ENCODE measurements at places on chromosomes 5 and 9. TPM values are rescaled to one million over a fixed set of nuclear protein-coding genes. Genes with fewer than 3 reads are reported as not detected.
A peak's percentile ranks its signal among the peaks of the same experiment; 100 is the strongest.

Gene NEUROG1
- total RNA-seq, result not detected

Gene CER1
- total RNA-seq, result not detected

Gene FBXW5
- 329 TPM for total RNA-seq

Gene TIGD6
- total RNA-seq, result 0.62 TPM

Gene SPATA31A3
- not detected for total RNA-seq

Gene LCN9
- total RNA-seq, result not detected

DNA sequence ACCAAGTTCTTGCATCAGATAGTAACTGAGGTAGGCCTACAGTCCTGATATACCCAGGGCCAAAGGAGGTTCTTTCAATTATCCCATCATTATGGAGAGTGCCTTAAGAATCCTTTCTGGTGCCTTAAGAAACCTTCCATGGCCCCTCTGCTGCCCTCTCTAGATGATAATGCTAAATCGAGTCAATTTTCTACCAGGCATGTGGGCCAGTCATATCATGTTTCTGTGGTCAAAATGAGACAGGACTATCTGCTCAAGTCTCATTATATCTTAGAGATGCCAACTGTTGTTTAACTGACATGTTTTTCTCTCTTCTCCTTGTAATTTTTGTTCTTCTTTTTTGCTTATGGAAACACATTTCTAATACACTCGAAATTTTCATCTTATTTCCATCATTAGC, 127.6 kb downstream of the EDIL3 start:
- no peak for DNase-seq
- no peak overlapping the region for H3K27ac ChIP-seq
- no peaks in the 10 kb centered on the region for H3K4me1 ChIP-seq
- no peaks in the 10 kb centered on the region for H3K36me3 ChIP-seq

DNA sequence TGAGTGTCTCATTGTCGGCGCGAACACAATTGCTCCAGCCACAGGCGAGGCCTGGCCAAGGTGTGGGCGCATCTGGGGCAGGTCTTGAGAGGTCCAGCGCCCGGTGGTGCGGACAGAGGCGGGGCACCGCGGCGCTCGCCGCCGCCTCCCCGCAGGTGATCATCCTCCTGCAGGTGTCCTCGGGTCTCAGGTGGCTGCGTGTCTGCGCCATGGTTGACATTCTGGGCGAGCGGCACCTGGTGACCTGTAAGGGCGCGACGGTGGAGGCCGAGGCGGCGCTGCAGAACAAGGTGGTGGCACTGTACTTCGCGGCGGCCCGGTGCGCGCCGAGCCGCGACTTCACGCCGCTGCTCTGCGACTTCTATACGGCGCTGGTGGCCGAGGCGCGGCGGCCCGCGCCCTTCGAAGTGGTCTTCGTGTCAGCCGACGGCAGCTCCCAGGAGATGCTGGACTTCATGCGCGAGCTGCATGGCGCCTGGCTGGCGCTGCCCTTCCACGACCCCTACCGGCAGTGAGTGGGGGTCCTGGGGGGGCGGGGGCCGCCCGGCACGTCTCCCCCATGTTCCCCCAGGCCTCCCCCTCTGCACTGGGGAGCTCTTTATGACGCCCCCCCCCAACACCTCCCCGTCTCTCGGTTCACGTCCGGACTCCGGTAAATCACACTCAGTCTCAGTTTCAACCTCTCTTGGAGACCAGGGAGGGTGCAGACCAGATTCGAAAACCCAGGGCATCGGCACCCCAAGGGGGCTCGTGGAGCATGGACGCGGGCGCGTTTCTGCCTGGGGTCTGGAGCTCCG, 446 bp downstream of the NXNL2 start:
- no peaks in the 10 kb centered on the region for H3K4me1 ChIP-seq
- H3K4me3 ChIP-seq, result peak overlapping the region; percentile 22
- no peaks in the 10 kb centered on the region for H3K36me3 ChIP-seq
- H3K27me3 ChIP-seq, result peaks cover 30% of the 10 kb centered on the region
- no peak overlapping the region for H3K27ac ChIP-seq

DNA sequence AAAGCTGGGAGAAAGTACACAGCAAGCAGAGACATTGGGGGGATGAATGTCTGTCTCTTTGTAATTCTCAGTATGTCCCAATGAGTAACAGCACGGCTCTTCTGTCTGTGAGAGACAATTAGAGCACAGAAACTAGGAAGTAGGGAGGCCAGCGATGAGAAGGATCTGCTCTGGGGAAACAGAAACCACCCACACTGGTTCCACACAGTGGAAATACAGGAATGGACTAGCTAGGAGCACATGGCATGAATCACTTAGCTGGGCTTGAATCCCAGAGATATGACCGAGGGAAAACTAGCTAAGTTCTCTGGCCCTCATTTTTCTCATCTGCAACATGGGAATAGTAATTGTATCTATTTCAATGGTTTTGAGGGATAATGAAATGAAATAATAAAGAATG, 895.9 kb downstream of the TLE4 start:
- H3K4me3 ChIP-seq, result no peak overlapping the region
- H3K27ac ChIP-seq, result no peak overlapping the region
- H3K27me3 ChIP-seq, result no peaks in the 10 kb centered on the region
- no peaks in the 10 kb centered on the region for H3K4me1 ChIP-seq
- DNase-seq, result no peak
- no peaks in the 10 kb centered on the region for H3K36me3 ChIP-seq

DNA sequence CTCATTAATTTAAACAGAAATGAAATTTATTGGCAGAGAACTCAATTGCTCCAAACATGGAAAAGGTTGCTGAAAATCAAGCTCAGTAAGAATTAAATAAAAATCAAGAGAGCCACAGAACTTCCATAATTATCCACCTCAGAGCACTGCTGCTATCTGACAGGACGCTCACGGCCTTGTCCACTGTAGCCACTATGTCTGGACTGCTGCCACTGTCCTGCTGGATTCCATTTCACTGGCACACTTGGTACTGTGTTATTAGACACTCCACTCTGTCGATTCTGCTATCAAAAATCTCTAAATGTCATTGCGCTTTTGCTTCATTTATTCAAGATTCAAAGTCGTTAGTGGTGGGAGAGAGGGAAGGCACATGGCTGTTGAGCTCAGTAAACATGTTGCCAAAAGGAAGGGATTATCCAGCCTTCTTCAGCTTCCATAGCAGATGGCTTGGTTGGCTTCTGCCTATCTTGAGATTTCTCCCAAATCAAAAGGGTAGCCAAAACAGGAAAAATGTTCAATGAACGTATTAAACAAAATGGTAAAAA, 815.0 kb downstream of the CDH18 start:
- no peak overlapping the region for H3K4me3 ChIP-seq
- H3K36me3 ChIP-seq, result no peaks in the 10 kb centered on the region
- H3K4me1 ChIP-seq, result no peaks in the 10 kb centered on the region
- no peaks in the 10 kb centered on the region for H3K27me3 ChIP-seq

GRCh38 chr9:137986268-137987099, 108.9 kb downstream of the CACNA1B start:
- H3K36me3 ChIP-seq, result no peaks in the 10 kb centered on the region
- H3K4me1 ChIP-seq, result no peaks in the 10 kb centered on the region
- no peak overlapping the region for H3K4me3 ChIP-seq
- H3K27ac ChIP-seq, result no peak overlapping the region

- no peaks in the 10 kb centered on the region for H3K4me1 ChIP-seq
- no peak overlapping the region for H3K27ac ChIP-seq
- H3K4me3 ChIP-seq, result no peak overlapping the region
- no peaks in the 10 kb centered on the region for H3K36me3 ChIP-seq
- no peak for DNase-seq
- no peaks in the 10 kb centered on the region for H3K27me3 ChIP-seq
Measured at GRCh38 chr9:30522486-30522885, 1862.0 kb upstream of the ACO1 start.

- H3K27ac ChIP-seq, result peak overlapping the region; percentile 73
- H3K27me3 ChIP-seq, result no peaks in the 10 kb centered on the region
- H3K4me3 ChIP-seq, result no peak overlapping the region
- no peaks in the 10 kb centered on the region for H3K36me3 ChIP-seq
Measured at GRCh38 chr9:94135222-94135621, 51.0 kb downstream of the PTPDC1 start.

- DNase-seq, result no peak
- no peaks in the 10 kb centered on the region for H3K27me3 ChIP-seq
- H3K36me3 ChIP-seq, result no peaks in the 10 kb centered on the region
- no peak overlapping the region for H3K27ac ChIP-seq
Measured at GRCh38 chr5:4384649-4385048, 755.5 kb upstream of the ADAMTS16 start.

GRCh38 chr5:380701-381309, 59.3 kb downstream of the AHRR start:
- no peak overlapping the region for H3K4me3 ChIP-seq
- H3K4me1 ChIP-seq, result no peaks in the 10 kb centered on the region
- no peaks in the 10 kb centered on the region for H3K36me3 ChIP-seq
- no peak for DNase-seq
- no peak overlapping the region for H3K27ac ChIP-seq

- no peak overlapping the region for H3K27ac ChIP-seq
- no peak for DNase-seq
- no peak overlapping the region for H3K4me3 ChIP-seq
- no peaks in the 10 kb centered on the region for H3K4me1 ChIP-seq
- no peaks in the 10 kb centered on the region for H3K27me3 ChIP-seq
Measured at GRCh38 chr9:85202596-85202995, 533.1 kb downstream of the NTRK2 start.

DNA sequence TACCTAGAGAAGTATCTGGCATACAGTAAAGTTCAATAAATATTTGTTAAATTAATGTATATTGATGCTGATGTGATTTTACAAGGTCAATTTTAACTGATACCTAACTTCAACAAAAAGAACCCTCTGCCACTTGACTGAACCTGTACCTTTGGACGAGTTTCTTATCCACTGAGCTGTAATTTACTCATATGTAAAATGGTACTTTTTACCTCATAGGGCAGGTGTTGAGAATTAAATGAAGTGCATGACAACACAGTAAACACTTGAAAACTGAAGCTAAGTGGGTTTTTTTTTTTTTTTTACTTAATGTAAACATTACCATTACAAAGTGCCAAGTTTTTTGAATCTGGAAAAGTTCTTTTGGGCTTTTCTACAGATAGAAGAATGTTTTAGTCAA, 15.4 kb downstream of the NIPSNAP3B start:
- H3K27me3 ChIP-seq, result no peaks in the 10 kb centered on the region
- H3K4me1 ChIP-seq, result peaks cover 37% of the 10 kb centered on the region
- H3K27ac ChIP-seq, result peak overlapping the region; percentile 89
- H3K4me3 ChIP-seq, result no peak overlapping the region
- H3K36me3 ChIP-seq, result peaks cover 15% of the 10 kb centered on the region

DNA sequence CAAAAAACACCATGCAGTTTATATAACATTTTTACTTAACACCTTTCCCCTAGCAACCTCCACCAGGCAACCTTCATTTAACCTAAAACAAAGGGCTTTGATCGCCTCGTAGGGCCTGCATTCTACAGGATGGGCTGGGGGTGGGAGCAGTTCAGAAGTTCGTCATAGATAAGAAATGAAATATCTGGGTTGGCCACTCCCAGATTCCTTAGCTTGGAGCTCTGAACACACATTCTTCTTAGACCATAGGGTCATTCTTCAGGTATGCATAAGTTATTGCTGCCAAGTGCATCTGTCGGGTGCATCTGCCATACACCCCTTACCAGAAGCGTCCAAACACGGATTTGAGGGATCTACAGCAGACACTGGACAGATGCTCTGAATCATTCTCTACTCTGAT, 4.3 kb upstream of the SLC22A5 start:
- H3K4me1 ChIP-seq, result peaks cover 56% of the 10 kb centered on the region
- no peaks in the 10 kb centered on the region for H3K36me3 ChIP-seq
- peak overlapping the region; percentile 96 for H3K27ac ChIP-seq
- H3K27me3 ChIP-seq, result no peaks in the 10 kb centered on the region

- no peaks in the 10 kb centered on the region for H3K36me3 ChIP-seq
- no peak overlapping the region for H3K4me3 ChIP-seq
- H3K4me1 ChIP-seq, result no peaks in the 10 kb centered on the region
- H3K27me3 ChIP-seq, result no peaks in the 10 kb centered on the region
- no peak overlapping the region for H3K27ac ChIP-seq
Measured at GRCh38 chr9:801399-802071, 40.0 kb upstream of the DMRT1 start.

DNA sequence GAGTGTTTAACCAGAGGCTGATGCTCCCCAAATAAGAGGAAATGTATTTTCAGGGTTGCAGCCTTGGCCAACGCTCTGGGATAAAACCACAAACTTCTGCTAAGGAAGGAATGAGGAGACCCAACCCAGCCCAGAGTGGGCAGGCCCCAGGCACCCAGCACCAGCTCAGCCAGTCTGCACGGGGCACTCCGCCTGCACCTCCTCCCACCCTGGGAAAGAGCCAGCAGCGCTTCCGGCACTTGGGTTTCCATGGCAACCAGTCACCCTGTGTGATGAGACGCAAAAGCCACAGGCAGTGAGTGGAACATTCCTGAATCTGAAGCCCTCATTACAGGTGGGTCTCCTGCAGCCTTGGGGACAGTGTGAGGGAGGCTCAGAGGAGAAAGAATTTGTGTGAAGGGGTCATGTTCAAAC, 85.2 kb upstream of the ZBTB43 start:
- no peak overlapping the region for H3K4me3 ChIP-seq
- DNase-seq, result peak; percentile 44
- no peaks in the 10 kb centered on the region for H3K36me3 ChIP-seq

DNA sequence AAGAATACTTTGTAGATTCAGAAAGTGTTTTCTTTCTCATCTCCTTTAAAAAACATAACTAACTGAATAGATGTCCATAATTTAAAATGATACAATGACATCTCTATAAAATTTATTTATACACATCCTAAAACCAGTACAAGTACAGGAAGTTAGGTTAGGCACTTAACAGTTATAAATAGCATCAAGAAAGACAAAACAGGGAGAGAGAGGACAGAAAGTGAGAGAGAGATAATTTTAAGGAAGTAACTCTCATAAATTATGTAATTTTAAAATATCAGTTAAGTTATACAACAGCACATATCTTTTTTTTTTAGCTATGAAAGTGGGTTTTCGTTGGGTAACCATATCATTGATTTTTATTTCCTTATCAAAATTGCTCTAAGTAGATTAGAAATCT, 1068.6 kb downstream of the TAF11L14 start:
- H3K4me3 ChIP-seq, result no peak overlapping the region
- no peaks in the 10 kb centered on the region for H3K27me3 ChIP-seq
- H3K4me1 ChIP-seq, result no peaks in the 10 kb centered on the region
- DNase-seq, result no peak

DNA sequence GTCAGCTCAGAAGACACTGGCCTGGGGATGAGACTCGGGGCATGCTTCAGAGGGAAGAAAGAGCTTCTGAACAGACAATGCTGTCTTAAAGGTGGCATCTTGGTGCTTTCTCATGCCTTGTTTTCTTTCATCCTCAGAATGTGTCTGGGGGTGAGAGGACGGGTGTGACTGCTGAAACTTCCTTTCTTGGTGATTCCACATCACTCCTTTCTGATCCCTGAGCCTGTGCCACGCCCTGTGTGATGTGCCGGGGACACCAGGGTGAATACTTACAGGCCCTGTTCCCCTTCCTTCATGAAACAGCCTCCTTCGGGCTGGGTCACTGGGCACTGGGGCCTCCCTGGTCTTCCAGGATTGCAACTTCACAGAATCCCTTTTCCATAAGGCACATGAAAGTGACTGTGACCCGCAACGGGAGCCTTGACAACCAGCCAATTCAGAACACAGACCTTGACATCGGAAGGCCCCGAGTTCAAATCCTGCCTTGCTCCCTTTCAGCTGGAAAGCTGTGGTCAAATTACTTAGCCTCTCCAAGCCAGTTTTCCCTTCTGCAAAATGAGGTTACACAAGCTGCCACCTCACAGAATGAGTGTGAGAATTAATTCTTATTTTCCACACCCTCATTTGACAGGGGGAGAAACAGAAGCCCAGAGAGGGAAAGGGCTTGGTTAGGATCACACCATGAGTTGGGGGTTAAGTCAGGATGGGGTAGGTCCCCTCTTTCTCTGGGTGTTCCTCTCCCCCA, 44.1 kb upstream of the IL17B start:
- H3K36me3 ChIP-seq, result no peaks in the 10 kb centered on the region
- H3K27ac ChIP-seq, result peak overlapping the region; percentile 47
- H3K4me1 ChIP-seq, result peaks cover 9% of the 10 kb centered on the region

- H3K36me3 ChIP-seq, result no peaks in the 10 kb centered on the region
- no peaks in the 10 kb centered on the region for H3K27me3 ChIP-seq
- no peaks in the 10 kb centered on the region for H3K4me1 ChIP-seq
- no peak overlapping the region for H3K27ac ChIP-seq
- no peak for DNase-seq
- no peak overlapping the region for H3K4me3 ChIP-seq
Measured at GRCh38 chr5:58116346-58116745, 343.5 kb downstream of the PLK2 start.
